ENCODE measurements at places on chromosomes 7 and 10. TPM values are rescaled to one million over a fixed set of nuclear protein-coding genes. Genes with fewer than 3 reads are reported as not detected.

Gene GRM3
- total RNA-seq: not detected

Gene AUTS2
- 24.4 TPM for total RNA-seq

Gene TRIM74
- total RNA-seq: 0.94 TPM

Gene CDK1
- 111 TPM for total RNA-seq

Gene CTAGE4
- total RNA-seq: 1.8 TPM

Gene CPEB3
- total RNA-seq: 3.8 TPM

Gene TDRD1
- total RNA-seq: 0.15 TPM

Gene LIPK
- total RNA-seq: not detected

Gene CYP26C1
- 0.05 TPM for total RNA-seq

Gene CLRN3
- not detected for total RNA-seq

Gene CADPS2
- not detected for total RNA-seq

Gene FAM237B
- not detected for total RNA-seq

Gene WEE2
- not detected for total RNA-seq

Gene SCIN
- total RNA-seq: 1.4 TPM

Gene TRAPPC14
- 36.8 TPM for total RNA-seq

Gene PRPS1L1
- total RNA-seq: not detected

Gene SPDYE2B
- total RNA-seq: not detected

Gene PHKG1
- total RNA-seq: 2.5 TPM

Gene FGFR2
- not detected for total RNA-seq

Gene IRF5
- 16.5 TPM for total RNA-seq

Gene ZMIZ1
- 52.7 TPM for total RNA-seq

Gene ANLN
- total RNA-seq: 75.2 TPM

Gene HECTD2
- 6.8 TPM for total RNA-seq

Gene RAB19
- total RNA-seq: 7.3 TPM

Gene DDX50
- total RNA-seq: 48.3 TPM

Gene PVRIG
- total RNA-seq: 63.2 TPM

Gene UNC5B
- total RNA-seq: not detected

Gene ACHE
- total RNA-seq: not detected

Gene C10orf120
- not detected for total RNA-seq

Gene ADAM8
- 173 TPM for total RNA-seq

Gene ZNF212
- total RNA-seq: 14.2 TPM

Gene PRLHR
- total RNA-seq: not detected

Gene FAM25A
- not detected for total RNA-seq

Gene IKZF1
- total RNA-seq: 374 TPM

Gene ANKRD1
- not detected for total RNA-seq

Gene PDE6C
- total RNA-seq: not detected

Gene SPDYE5
- 0.15 TPM for total RNA-seq
